ENCODE measurements at places on chromosomes 6 and 20. TPM values are rescaled to one million over a fixed set of nuclear protein-coding genes. Genes with fewer than 3 reads are reported as not detected.

Gene SIRPA
- total RNA-seq, result 53.0 TPM

- H3K27me3 ChIP-seq, result no peaks in the 10 kb centered on the region
- H3K4me3 ChIP-seq, result no peak overlapping the region
- no peaks in the 10 kb centered on the region for H3K4me1 ChIP-seq
- H3K36me3 ChIP-seq, result no peaks in the 10 kb centered on the region
Observed at GRCh38 chr6:53119772-53120409, 28.8 kb downstream of the GCM1 start.

Gene RAD21L1
- 0.39 TPM for total RNA-seq

- H3K4me1 ChIP-seq, result no peaks in the 10 kb centered on the region
- DNase-seq, result no peak
- no peaks in the 10 kb centered on the region for H3K36me3 ChIP-seq
- H3K4me3 ChIP-seq, result no peak overlapping the region
Observed at GRCh38 chr20:12535770-12536169, 473.0 kb upstream of the SPTLC3 start.

GRCh38 chr6:113377362-113377942 lies 479.7 kb upstream of the MARCKS start:
- H3K4me3 ChIP-seq, result no peak overlapping the region
- peaks cover 16% of the 10 kb centered on the region for H3K4me1 ChIP-seq
- no peak overlapping the region for H3K27ac ChIP-seq
- H3K36me3 ChIP-seq, result no peaks in the 10 kb centered on the region

Gene DEFB129
- not detected for total RNA-seq

DNA sequence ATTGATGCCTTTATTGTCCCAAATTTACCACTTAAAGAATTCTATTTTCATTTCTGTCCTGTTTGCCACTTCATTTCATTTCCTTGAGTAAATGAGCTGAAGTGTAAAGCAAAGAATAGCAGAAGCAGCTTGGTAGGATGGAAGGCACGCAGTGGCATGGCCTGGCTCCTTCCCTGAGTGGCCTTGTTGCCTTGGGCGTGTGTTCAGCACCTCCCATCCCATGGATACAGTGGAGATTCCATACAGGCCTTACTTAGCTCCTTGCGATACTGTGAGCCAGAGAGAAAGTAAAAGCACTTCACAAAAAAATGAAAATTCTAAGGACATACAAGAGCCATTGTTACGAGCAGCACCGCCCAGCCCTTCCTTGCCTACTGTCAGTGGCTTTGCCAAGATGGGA lies 39.6 kb downstream of the ALDH5A1 start:
- no peak overlapping the region for H3K4me3 ChIP-seq
- no peak for DNase-seq
- H3K36me3 ChIP-seq, result peaks cover 69% of the 10 kb centered on the region
- no peak overlapping the region for H3K27ac ChIP-seq
- no peaks in the 10 kb centered on the region for H3K4me1 ChIP-seq
- no peaks in the 10 kb centered on the region for H3K27me3 ChIP-seq

- H3K4me3 ChIP-seq, result no peak overlapping the region
- no peaks in the 10 kb centered on the region for H3K27me3 ChIP-seq
- H3K27ac ChIP-seq, result peak overlapping the region; percentile 49
- DNase-seq, result peak; percentile 46
- H3K36me3 ChIP-seq, result no peaks in the 10 kb centered on the region
Observed at GRCh38 chr6:13445005-13445743, 42.2 kb downstream of the GFOD1 start.

- H3K36me3 ChIP-seq, result no peaks in the 10 kb centered on the region
- DNase-seq, result no peak
- no peak overlapping the region for H3K27ac ChIP-seq
- H3K27me3 ChIP-seq, result no peaks in the 10 kb centered on the region
Observed at GRCh38 chr6:77228279-77228678, 235.0 kb downstream of the HTR1B start.

Gene NRSN1
- total RNA-seq, result not detected

Gene EDEM2
- total RNA-seq, result 19.6 TPM

DNA sequence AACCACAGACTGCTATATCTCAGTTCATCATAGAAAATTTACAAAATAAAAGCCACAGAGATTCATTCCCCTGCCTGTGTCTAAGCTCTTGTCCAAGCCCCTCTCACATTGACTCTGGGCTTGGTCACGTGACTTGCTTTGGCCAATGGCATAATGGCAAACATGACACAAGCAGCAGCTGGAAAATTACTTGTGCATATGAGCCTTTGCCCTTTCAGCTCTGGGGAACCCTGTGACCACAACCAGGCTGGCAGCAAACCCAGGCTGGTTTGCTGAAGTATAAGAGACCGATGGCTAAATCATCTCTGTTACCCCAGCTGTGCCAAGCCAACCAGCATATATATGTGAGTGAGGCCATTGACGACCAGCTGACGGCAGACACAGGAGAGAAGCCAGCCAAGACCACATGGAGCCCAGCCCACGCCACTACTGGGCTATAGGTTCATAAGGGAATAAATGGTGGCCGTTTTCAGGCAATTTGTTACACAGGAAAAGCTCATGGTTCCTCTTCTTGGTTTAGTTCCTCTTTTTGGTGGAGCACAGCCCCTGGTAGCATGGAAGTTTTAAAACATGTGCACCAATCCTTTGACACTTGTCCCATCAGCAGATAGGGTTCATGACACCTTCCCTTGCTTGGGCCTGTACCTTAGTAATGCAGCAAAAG lies 31.8 kb upstream of the RSPO4 start:
- no peak overlapping the region for H3K27ac ChIP-seq
- DNase-seq, result no peak
- no peaks in the 10 kb centered on the region for H3K4me1 ChIP-seq
- no peaks in the 10 kb centered on the region for H3K36me3 ChIP-seq
- H3K4me3 ChIP-seq, result no peak overlapping the region

GRCh38 chr6:27135087-27135657 lies 112.3 kb upstream of the PRSS16 start:
- H3K27ac ChIP-seq, result no peak overlapping the region
- DNase-seq, result no peak
- H3K36me3 ChIP-seq, result no peaks in the 10 kb centered on the region

- no peak for DNase-seq
- no peaks in the 10 kb centered on the region for H3K36me3 ChIP-seq
- peaks cover 100% of the 10 kb centered on the region for H3K27me3 ChIP-seq
- H3K4me3 ChIP-seq, result no peak overlapping the region
- peaks cover 25% of the 10 kb centered on the region for H3K4me1 ChIP-seq
Observed at GRCh38 chr6:10418361-10418861, 3.5 kb upstream of the TFAP2A start.

Gene VNN1
- not detected for total RNA-seq

DNA sequence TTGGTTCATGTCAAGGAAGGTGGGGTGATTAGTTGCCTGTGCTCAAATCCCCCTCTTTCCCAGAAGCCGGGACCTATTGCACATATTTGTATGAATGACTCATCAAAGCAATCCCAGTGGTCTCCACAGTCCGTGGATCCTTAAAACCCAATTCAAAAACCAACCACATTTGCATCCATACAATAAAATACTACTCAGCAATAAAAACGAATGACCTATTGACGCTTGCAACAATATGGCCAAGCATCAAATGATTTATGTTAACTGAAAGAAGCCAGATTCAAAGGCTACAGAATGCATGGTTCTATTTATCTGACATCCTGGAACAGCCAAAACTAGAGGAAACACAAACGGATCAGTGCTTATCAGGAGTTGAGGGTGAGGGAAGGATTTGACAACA lies 275.4 kb downstream of the PTPRT start:
- no peaks in the 10 kb centered on the region for H3K4me1 ChIP-seq
- DNase-seq, result no peak

- H3K27me3 ChIP-seq, result no peaks in the 10 kb centered on the region
- no peak overlapping the region for H3K27ac ChIP-seq
- H3K4me3 ChIP-seq, result no peak overlapping the region
- DNase-seq, result no peak
- no peaks in the 10 kb centered on the region for H3K4me1 ChIP-seq
- no peaks in the 10 kb centered on the region for H3K36me3 ChIP-seq
Observed at GRCh38 chr6:56938649-56939191, 16.2 kb upstream of the BEND6 start.

Gene POFUT1
- total RNA-seq, result 31.5 TPM

GRCh38 chr6:26311385-26312095 lies 53.5 kb upstream of the BTN3A2 start:
- no peaks in the 10 kb centered on the region for H3K36me3 ChIP-seq
- peak; percentile 71 for DNase-seq
- no peaks in the 10 kb centered on the region for H3K4me1 ChIP-seq
- peak overlapping the region; percentile 21 for H3K4me3 ChIP-seq
- peak overlapping the region; percentile 76 for H3K27ac ChIP-seq
- H3K27me3 ChIP-seq, result no peaks in the 10 kb centered on the region

DNA sequence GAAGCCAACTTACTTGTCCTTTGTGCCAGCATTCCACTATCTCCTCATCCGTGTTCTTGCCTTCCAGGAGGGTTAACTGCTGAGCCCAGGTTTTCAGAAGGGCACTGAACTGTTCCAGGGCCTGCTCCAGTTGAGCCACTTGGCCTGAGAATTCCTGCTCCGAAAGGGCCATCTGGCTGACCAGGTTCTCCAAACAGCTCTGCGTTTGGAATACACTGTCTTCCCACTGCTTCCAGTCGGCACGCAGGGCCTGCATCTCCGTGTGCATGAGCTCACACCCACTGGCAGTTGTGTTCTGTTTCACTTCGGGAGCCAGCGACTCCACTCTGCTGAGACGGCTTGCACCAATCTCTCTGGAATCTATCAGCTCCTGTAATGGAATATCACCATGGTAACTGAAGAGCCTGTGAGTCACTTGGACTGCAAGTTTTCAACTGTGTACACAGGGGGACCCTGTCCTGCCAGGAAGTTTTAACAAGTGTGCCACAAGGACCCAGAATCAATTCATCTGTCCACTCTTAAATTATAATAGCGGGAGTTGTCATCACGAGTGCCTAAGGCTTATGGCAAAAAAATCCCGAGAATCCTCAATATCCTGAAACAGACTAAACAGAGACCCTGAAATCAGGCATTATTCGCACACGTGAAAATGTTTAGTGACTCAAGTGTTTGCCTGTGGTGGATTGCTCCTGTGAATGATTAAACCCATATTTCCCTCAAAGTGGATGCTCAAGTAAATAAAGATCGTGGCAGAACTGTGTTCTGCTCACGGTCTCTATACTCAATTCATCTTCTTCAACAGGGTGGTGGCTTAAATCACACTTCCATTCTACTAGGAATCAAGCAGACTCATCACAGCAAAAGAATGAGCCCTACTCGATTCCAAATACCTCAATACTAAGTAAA lies 255.9 kb downstream of the SYNE1 start:
- no peaks in the 10 kb centered on the region for H3K36me3 ChIP-seq
- H3K27me3 ChIP-seq, result no peaks in the 10 kb centered on the region
- H3K4me3 ChIP-seq, result peak overlapping the region; percentile 62
- peaks cover 27% of the 10 kb centered on the region for H3K4me1 ChIP-seq

- no peaks in the 10 kb centered on the region for H3K36me3 ChIP-seq
- H3K4me1 ChIP-seq, result no peaks in the 10 kb centered on the region
- H3K27me3 ChIP-seq, result no peaks in the 10 kb centered on the region
- no peak for DNase-seq
- no peak overlapping the region for H3K27ac ChIP-seq
Observed at GRCh38 chr20:47875297-47876025, 90.2 kb upstream of the SULF2 start.

- no peak for DNase-seq
- H3K4me1 ChIP-seq, result no peaks in the 10 kb centered on the region
- H3K27ac ChIP-seq, result no peak overlapping the region
- no peak overlapping the region for H3K4me3 ChIP-seq
- H3K36me3 ChIP-seq, result no peaks in the 10 kb centered on the region
- no peaks in the 10 kb centered on the region for H3K27me3 ChIP-seq
Observed at GRCh38 chr6:10510592-10511367, 10.4 kb upstream of the GCNT2 start.

- H3K27me3 ChIP-seq, result no peaks in the 10 kb centered on the region
- H3K4me3 ChIP-seq, result no peak overlapping the region
- no peak overlapping the region for H3K27ac ChIP-seq
- no peaks in the 10 kb centered on the region for H3K4me1 ChIP-seq
- no peaks in the 10 kb centered on the region for H3K36me3 ChIP-seq
- DNase-seq, result no peak
Observed at GRCh38 chr20:21521596-21522480, 8.0 kb upstream of the NKX2-2 start.

Gene ABHD16B
- total RNA-seq, result not detected
